Temporal lobe (tissue), 4 donors: ENCODE measurements at places on chromosomes 13 and 19. TPM values are rescaled to one million over a fixed set of nuclear protein-coding genes. Genes with fewer than 3 reads are reported as not detected.

The TMEM59L gene
- total RNA-seq: 42.0 TPM

The EXOC3L2 gene
- total RNA-seq: under 0.01 TPM

The KIR2DL4 gene
- not detected for total RNA-seq

The CATSPERD gene
- 0.25 TPM for total RNA-seq

The CRLF1 gene
- 3.9 TPM for total RNA-seq

The ZNF844 gene
- 11.6 TPM for total RNA-seq

The PLPP2 gene
- total RNA-seq: 1.2 TPM

The CKM gene
- total RNA-seq: not detected

The PINLYP gene
- 7.4 TPM for total RNA-seq

The ACP5 gene
- 0.25 TPM for total RNA-seq

The TGFBR3L gene
- 0.74 TPM for total RNA-seq

The BEST2 gene
- under 0.01 TPM for total RNA-seq
